ENCODE measurements at places on chromosomes 12 and 14.

DNA sequence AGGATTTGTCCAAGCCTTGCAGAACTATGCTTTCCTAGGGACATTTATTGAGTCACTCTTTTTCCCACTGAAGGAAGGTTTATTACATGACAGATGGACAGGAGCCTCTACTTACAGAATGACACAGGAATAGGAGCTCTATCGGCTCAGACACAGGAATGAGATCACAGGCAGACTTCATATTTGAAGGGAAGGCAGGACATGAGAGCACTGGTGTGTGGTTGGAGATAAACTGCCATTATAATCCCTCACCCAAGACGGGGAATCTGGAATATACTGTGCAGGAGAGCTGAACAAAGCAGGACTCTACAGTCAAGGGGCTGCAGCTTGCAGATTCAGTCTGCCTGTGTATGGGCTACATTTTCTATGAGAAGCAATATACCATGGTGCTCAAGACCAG is 26.8 kb upstream of the IL22 start:
- DNase-seq: no peak

GRCh38 chr12:104672501-104673265 is 215.9 kb downstream of the CHST11 start:
- DNase-seq: peak; percentile 45

- no peak for DNase-seq
These were observed 842.9 kb downstream of the SLC6A15 start for GRCh38 chr12:84069699-84070098.

DNA sequence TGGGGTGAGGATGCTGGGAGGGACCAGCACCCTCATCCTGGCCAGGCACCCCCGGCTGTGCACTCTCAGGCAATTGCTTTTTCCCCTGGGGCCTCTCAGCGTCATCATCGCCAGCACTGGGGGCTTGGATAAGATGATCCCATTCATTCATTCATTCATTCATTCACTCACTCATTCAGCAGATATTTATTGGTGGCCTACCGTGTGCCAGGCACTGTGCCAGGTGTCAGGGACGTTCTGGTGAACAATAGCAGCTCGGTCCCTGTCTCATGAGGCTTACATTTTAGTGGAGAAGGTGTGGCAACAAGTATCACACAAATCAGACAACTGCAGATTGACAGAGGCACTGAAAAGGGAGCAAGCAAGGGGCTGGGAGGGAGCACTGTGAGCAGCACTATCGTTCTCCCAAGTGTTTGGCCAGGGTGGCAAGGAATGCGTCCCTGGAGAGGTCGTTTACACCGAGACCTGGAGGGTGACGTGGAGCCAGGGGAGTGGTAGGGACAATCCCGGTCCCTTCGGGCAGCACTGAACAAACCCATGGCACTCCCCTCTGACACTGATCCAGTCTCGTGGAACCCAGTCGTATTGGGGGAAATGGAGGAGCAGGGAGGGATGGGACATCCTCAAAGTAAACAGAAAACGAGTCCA is 124.1 kb downstream of the PAPOLA start:
- no peak for DNase-seq

DNA sequence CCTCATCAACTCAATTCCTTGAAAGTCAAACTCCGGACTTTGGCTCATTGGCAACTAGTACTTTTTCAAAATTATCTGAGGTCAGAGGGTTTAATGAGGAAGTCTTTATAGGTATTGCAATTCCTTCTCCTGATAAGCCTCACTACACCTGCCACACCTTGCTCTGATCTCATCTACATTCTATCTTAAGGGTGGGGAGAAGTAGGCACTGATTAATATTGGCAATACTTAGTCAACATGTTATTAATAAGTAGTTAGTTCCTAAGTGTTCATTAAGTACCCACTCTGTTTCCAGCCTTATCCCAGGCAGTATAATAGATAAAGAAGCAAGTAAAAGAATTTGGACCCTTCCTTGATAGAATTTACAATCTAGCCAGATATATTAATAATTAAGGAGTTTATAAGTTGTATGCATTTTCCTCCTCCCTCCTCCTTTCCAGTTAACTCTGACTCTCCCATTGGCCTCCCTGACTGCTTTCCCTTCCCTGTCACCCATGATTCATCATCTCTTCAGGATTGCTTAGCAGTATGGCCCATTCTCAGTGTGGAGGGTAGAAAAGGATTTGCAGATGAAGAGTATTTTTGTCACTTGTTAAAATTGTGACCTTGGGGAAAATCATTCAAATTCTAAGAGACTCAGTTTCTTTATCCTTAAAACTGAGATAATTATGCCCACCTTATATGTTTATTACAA is 231.0 kb upstream of the ATP2B1 start:
- DNase-seq: no peak

DNA sequence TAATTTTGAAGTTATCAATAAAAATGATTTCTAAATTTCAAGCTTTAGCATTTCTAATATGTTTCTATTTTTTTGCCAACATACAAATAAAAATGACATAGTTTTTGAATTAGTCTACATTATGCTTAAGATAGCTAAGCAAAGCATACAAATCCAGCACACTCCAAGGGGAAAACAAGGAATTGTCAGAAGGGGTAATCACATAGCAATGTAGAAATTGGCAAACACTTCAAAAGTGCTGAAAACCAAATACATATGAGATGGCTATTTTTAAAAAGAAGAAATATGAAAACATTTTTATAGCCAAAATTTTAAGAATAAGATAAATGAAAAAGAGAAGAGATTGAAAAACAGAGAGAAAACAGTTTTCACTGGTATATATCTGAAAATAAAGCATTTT is 308.0 kb downstream of the SLC6A15 start:
- no peak for DNase-seq
